ENCODE measurements at places on chromosomes 16 and 17.

DNA sequence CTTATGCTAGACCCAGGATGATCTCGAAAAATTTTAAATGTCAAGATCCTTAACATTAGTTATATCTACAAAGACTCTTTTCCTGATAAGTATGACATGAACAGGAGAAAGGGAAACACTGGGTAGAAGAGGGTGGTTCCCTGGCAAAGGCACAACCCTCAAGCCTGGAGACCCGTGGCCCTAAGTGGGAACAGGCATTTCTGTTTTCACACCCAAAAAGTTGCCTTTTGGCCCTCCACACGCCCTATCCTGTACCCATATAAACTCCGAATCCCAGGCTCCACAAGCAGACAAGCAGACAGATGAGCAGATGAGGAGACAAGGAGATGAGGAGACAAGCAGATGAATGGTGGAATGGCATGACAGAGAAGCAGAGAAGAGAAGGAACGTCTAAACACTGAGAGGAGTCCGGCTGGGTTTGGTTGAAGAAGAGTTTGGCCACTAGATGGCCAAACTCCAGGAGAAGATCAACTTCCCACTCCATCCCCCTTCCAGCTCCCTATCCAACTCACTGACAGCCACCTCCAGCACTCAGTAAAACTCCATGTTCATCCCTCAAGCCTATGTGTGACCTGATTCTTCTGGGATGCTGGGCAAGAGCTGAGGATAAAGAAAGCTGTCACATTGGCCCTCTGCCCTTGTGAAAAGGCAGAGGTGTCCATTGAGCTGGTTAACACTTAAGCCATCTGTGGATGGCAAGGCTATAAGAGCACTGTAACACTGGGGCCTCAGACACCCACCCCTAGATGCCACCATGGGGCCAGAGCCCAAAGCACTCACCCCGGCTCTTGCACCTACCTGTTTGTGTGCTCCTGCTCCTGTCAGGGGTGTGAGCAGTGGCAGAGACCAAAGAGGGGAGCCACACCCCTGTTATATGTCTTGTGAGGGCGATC lies 139.6 kb upstream of the FAM20A start:
- no peak for DNase-seq

GRCh38 chr16:9328411-9328810 lies 237.0 kb downstream of the HAPSTR1 start:
- DNase-seq = no peak

- no peak for DNase-seq
These were observed 1.1 kb upstream of the LCMT1 start for GRCh38 chr16:25110387-25110947.

DNA sequence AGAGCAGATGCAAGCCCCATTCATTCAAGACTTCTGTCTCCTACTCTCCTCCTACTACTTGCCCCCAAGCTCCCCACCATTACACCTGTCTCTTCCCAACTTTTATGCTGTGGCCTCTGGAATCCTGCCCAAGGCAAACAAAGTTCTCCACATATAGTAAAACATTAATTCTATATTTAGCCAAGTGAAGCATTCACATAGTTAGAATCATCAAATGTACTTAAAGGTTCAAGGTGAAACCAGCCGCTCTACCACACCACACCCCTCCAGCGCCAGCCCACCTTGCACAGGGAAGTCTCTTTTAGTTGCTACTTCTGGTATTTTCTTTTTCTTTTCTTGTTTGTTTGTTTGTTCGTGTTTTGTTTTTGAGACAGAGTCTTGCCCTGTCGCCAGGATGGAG lies 25.4 kb upstream of the GUCY2D start:
- DNase-seq = no peak

DNA sequence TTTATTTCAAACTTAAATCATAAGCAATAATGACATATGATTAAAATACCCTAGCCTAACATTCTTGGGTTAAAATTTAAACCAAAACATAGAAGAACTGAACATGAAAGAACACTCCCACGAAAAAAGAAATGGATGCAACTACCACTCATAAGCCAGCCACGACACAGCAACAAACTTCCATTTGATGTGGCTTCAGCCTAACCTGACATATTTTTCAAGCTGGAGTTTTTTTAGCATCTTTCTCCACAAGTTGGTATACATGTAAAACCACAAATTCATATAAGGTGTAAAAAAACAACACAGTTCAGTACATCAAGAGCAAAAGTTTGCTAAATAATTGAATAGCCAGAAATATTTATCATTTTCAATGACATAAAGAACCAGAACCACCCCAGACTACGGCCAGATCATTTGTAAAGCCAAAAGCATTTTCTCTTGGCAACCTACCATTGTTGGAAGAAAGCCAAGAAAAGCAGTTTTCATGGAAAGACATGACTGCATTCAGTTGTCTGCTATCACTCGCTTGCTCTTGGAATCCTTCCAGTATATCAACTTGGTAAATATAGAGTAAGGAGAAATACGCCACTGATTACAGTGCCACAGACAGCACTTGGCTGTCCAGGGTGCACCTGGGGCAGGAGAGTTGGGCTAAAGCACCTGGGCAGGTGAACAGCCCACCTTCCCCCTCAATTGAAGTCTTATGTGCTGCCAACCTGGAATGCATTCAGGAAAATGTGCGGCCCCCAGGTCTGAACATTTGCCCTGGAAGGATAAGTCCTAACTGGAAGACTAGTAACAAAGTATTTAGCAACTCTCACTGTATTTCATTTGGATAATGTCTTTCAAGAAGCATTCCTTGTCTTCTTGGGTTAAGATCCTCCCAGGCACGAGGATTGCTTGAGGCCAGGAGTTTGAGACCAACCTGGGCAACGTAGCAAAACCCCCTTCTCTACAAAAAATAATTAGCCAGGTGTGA lies 60.5 kb downstream of the CREBBP start:
- no peak for DNase-seq

- peak; percentile 81 for DNase-seq
These were observed 42.7 kb downstream of the TIMM22 start for GRCh38 chr17:1039511-1040215.

DNA sequence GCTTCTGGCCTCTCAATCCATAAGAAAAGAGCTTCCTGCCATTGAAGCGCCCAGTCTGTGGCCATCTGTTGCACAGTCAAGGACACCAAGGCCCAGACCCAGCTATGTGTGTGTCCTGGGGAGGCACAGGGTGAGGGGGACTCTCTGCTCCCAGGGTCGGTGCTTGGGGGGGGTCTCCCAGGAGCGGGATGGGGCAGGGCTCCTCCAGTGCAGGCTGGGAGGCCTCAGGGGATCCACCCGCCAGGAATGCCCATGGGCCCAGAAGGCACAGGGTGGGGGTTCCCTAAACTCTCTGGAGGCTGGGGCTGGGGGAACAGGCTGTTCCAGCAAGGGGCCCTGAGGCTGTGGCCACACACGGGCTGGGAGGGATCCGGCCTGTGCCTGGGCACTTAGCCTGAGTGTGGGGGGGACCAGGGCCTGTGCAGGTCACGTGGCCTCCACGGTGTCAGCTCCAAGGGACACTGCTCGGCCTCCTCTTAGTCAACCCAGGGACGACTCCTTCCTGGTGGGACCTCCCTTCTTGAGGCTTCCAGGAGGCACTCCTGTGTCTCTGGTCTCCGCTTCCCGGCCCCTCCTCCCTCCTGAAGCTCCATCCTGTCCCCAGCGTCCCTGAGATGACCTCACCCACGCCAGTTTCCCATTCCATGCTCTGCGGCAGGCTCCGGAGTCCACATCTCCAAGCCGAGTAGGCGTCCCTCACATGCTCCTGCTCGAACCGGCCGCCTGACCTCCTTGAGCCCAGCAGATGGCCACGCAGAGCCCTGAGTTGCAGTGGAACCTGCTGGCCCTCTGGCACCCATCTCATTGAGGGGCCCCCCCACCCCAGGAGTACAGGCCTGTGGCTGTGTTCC lies 23.1 kb upstream of the BAHCC1 start:
- DNase-seq = peak; percentile 80
